Right forelimb (tissue), 1 donor: ENCODE measurements at places on chromosomes 4 and X.

DNA sequence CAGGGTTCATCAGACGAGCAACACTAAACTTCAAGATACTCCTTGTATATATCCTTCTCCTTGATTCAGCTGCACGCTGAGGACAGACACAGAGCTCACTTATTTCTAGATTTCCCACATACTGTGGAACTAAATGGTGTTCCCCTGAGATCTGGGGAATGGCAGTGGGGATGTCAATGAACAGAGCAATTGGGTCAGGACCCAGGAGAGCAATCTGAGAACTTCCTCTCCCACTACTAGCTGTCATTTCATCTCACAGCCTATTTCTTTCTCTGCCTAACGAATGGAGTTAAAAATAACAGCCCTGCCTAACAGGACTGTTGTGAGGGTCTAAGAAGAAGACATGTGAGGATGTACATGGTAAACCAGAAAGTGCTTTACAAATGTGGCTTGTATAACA, 10.7 kb downstream of the NAAA start:
- no peak for DNase-seq

DNA sequence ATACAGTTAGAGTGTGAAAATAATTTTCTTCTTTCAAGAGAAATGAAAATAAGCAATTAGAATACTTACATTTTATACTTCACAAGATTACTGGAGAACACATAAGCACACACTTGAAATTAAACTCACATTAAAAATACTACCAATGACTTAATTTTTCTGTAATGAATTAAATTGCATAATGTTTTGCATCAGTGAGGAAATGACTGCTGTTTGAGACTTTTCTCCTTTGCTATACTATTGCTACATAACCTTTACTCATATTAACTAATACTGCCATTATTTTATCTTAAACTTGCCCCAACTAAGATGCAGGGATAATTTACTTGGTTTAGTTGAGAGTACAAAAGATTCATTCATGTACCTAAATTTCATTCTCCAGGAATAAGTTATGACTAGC, 590.9 kb downstream of the ARAP2 start:
- DNase-seq, result no peak

DNA sequence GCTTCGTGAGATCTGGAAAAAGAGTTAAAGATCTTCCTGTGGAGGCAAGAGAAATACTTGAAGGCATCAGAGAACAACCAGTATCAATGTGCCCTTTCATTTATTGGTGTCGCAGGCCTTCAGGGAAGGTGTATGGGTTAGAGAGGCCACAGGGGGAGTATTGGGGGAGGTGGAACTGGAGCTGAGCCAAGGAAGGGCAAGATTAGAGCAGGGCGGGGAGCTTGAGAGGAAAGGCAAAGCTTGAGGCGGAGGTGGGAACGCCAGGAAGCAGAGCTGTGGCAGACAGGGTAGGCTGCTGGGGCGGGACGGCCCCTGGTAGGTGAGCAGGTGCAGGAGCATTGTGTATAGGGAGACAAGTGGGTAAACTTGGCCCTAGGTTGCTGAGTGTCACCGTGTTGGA, 329.9 kb downstream of the ARHGAP10 start:
- DNase-seq, result no peak

DNA sequence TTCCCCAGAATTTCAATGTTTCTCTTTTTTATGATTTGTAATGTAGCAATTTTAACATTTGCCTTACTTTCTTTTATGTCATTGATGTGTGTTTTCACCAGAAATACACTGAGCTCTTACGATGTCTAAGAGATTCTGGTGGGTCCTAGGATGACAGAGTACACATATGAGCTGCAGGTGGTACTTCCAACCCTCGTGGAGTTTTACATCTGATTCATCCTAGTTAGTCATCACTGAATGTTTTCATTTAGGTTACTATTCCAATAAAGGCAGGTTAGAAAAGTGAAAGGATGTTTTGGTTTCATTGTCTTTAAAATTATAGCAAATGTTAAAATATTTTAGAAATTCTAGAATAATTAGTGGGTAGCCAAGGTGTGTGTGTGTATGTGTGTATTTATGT, 605.9 kb downstream of the ADGRL3 start:
- DNase-seq, result no peak

DNA sequence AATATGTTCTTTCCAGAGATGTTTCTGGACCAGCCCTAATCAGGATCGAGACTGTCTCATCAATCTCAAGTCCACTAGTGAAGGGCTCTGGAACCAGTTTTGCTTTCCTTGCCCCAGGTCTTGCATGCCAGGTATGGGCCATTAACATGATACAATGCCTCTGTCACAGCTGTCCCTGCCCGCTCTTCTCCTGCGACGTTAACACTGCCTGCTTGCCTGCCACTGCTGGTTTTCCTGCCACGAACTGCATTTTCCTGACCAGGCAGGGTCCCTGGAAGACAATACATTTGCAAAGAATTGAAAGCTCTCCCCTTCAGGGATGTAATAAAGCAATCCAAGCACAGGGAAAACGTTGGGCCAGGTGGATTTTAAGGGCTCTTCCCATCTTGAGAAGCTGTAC, 200.3 kb downstream of the MID1 start:
- DNase-seq, result no peak

DNA sequence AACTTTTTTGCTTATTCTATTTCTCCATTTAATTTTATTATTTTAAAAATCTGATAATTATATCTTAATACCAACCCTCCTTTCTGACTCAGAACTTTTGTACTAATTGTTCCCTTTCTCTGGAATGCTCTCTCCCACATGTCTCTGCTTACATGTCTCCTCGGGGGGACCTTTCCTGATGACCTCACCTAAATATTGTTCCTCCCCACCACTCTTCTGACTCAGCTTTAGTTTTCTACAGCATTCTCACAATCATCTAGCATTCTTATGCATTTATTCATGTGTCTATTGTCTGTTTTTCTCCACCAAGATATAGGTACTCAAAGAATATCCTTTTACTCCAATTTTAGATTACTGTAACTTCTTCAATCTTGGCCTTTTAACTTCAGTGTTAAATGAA, 128.7 kb downstream of the MSL3 start:
- no peak for DNase-seq

DNA sequence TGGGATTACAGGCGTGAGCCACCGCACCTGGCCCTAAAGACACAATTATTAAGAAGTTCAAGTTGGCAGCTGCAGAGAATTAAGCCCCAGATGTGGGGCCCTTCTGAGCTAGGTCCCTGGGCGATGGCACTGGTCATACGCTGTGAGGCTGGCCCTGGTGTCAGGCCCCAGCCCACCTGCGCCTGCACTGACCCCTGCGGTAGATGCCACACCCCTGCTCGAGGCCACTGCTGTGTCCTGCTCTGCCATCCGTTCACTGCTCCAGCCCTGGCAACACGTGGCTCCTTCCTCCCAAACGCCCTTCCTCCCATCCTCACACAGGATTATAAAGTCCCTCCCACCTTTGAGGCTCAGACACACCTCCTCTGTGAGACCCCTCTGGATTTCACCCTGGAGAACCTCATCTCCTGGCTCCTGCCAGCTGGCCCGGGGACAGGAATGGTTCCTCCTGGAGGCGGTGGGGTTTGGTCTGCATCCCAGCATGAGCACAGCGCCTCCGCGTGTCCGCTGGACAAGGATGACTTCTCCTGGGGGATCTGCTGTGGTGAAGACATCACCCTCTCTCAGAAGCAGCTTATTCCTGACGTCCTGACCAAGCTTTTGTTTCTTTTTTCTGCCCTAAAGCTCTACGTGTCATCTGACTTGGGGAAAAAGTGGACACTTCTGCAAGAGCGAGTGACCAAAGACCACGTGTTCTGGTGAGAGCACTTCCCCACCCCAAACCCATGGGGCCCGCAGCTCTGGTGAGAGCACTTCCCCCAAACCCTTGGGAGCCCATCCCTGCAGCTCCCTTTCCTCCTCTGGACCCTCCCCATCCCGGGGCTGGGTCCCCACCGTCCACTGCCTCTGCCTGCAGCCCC, 219.0 kb upstream of the PSAPL1 start:
- DNase-seq, result no peak

DNA sequence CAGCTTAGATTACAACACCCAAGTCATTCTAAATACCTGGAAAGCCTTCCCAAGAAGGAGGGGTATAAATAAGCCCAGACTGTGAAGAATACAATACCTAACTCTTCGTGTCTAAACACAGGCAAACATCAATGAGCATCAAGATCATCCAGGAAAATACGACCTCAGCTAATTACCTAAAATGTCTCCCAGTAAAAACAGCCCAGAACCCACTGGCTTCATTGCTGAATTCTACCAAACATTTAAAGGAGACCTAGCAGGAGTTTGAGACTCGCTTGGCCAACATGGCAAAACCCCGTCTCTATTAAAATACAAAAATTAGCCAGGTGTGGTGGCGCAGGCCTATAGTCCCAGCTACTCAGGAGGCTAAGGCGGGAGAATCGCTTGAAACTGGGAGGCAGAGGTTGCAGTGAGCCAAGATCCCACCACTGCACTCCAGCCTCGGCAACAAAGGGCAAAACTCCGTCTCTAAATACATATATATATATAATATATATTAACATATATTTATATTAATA, 19.1 kb upstream of the HSFX4 start:
- no peak for DNase-seq

DNA sequence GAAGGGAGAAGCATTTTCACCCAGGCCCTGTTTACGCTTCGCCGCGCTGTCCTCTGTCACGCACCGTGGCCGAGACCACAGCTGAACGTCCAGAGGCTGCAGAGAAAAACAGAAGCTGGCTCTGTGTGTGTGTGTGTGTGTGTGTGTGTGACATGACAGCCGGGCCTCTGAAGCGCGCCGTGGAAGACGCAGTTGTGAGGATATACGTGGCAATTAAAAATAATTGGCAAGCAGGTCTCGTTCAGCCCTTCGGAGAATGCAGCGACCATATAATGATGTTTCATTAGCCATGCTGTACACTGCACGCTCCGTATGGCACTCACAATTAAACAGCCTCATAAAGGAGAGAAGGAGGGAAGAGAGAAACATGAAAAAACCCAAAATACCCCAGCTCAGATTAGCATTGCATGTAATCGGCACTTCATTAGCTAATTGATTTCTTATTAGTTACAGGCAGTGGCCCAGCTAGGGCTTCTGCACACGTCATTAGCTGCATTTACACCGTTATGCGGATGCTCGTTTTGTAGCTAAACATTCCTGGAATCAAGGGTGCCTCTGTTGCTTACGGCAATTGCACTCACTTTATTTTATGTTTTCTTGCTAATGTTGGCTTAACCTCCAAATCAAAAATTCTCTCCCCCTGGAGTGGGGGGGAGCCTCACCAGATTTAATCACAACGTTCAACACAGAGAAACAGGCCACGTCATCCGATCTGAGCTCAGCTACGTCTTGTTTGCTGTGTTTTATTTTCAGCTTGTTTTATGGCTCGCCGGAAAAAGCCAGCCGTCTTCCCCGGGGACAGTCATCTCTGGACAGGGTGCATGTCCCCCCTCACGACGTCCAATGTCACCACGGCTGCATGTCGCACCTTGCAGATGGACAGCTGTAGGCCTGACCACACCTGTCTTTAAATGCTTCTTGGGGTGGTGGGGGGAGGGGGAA, 74.6 kb upstream of the SHOX start:
- DNase-seq, result peak; percentile 51

DNA sequence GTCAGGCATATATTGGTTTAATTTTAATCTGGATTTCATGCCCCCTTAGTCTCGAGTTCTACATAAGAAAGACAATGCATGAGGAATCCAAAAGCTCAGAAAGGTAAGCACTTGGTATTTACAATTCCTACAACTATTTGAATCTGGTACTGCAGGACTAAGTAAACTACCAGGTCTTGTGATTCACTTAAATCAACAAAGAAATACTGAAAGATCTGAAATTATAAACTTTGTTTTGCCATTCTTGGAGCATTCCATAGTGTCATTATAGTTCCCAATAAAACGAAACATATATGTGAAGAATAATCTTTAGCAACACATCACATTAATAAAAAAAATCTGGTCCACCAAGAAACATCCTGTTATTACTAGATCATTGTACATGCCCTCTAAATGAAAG, 482.3 kb downstream of the ANKRD50 start:
- DNase-seq, result no peak

- peak; percentile 64 for DNase-seq
Observed at GRCh38 chr4:183906739-183907651, 1.9 kb downstream of the STOX2 start.

- no peak for DNase-seq
Observed at GRCh38 chr4:99536848-99537247, 26.0 kb downstream of the C4orf17 start.

DNA sequence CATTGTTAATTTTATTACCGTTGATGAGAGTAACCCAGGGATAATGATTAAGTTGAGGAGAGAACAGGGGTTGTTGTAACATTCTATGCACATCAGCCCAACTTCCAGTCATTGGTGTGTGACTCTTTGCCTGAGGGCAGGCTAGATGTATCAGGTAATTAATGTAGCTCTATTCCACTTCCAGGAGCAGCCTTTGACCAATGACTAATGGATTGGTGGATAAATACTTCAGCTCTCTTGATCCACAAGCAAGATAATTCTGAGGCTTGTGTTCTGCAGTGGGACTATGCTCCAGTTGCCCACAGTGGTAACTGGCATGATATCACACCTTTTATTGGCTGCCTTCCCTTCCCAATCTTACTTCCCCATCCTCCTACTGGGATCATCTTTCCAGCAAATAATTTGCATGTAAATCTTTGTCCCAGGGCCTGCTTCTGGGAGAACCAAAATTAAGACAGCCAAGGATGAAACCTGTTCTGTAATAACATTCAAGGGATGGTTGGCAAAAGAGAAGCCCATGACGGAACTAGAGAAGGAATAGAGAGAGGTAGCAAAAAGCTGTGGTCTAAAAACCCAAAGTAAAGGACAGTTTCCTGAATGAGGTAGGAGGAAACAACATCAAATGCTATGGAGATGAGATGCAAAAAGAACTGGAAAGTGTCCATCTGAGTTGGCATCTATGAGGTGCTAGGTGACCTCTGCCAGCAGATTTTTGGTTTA, 241.4 kb upstream of the RPS6KA3 start:
- no peak for DNase-seq

DNA sequence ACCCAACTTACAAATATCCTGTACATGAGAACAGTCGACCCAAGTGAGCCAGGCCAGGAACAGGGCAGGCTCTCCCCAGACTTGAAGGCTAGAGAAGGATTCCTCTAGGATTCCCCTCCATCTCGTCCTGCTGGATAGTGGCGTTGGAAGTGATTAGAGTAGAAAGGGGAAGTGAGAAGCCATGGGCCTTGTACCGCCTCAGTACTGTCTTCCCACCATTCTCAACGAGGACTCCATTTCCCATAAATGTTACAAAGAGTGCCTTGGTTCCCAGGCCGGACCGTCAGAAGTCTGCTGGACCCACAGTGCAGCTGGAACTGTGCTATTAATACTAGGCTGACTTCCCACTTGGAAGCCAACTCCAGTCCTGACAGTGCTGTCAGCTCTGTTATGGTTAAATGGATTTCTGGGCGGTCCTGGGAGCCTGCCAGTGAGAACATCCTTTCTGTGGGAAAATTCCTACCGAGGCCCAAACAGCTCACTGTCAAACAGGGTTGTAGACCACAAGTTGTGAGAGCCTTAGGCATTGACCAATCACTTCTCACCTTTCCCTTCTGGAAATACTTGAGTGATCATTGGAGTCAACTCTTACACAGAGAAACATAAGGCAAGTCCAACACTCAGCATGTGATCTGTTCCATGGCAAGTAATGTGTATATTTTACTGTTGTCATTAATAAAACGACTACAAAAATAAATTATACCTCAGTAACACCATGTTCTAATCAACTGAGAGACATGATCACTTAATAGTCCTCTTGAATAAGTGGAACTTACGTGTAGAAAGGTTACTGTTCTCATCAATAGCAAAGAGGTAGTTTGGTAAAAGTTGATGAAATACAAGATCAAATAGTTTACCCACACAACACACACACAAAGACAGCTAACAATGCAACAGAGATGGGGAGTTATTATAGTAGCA, 58.4 kb downstream of the AMELX start:
- DNase-seq, result peak; percentile 49

- no peak for DNase-seq
Observed at GRCh38 chrX:67582436-67582835, 38.6 kb downstream of the AR start.
